ENCODE measurements at places on chromosomes 3 and 15.

- DNase-seq, result peak; percentile 67
Measured at GRCh38 chr15:64681424-64682024, 93.9 kb downstream of the RBPMS2 start.

DNA sequence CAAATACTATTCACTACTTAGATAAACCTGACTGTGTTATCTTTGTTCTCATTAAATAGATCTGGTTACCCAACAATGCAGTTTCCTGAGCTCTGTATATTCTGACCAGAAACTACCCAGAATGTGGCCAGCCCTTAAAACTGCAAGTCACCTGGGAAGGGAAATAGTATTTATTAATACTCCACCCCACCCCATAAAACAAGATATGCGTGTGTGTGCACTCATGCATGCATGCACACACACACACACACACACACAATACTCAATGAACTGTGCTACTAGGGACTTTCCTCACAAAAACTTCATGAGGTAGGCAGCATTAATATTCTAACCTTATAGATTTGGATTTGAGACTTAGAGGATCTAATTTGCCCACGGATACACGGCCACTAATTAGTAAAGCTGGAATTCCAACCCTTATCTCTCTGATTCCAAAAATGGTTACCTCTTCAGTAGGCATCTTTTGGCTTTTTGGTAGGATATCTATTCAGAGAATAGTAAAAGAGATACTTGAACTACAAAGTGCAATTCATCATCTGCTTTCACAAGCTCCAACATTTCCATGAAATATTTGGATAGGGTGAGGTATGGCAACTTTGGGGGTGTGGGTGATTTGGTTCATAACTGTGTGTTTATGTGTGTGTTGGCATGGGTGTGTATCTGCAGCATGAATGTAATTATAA is 197.0 kb upstream of the CFAP20DC start:
- no peak for DNase-seq

DNA sequence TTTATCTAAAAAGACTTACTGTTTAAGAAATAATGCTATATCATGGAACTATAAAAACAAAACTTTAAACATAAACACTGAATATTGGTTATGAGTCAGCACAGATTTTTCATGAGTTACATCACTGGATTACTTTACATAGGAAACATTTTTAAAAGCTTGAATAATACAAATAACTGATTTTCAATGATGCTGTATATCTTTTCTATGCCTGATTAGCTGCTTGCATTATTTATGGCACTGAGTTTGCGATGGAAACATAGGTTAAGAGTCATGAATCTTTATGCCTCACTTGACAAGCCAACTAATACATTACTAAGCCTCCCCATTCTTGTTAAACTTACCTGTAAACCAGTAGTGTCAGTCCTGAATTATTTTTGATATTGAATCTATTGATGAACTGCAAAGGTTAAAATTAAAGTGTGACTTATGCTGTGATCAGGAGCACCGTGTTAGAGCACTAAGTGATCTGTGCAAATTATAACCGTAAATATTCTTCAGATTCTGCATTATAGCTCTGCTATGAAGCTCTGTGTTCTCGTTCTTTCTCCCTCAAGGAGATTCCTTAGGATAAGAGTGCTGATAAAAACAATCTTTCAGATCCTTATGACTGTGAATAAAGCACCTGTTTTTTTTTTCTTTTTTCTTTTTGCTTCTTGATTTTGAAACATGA is 437.3 kb upstream of the BCHE start:
- DNase-seq, result no peak

GRCh38 chr3:20857636-20858035 is 671.6 kb upstream of the SGO1 start:
- no peak for DNase-seq

- no peak for DNase-seq
Measured at GRCh38 chr3:126342991-126343648, 14.1 kb downstream of the KLF15 start.

GRCh38 chr3:27171113-27171512 is 198.1 kb downstream of the NEK10 start:
- no peak for DNase-seq

GRCh38 chr15:81633889-81634288 is 259.9 kb upstream of the TMC3 start:
- no peak for DNase-seq

GRCh38 chr3:43641306-43642114 is 19.7 kb upstream of the ANO10 start:
- DNase-seq, result no peak

- peak; percentile 93 for DNase-seq
Measured at GRCh38 chr3:43923104-43923882, 232.6 kb downstream of the ABHD5 start.

- no peak for DNase-seq
Measured at GRCh38 chr15:76999996-77000395, 5.1 kb downstream of the PSTPIP1 start.

- DNase-seq, result no peak
Measured at GRCh38 chr3:71504250-71505036, 79.1 kb downstream of the FOXP1 start.

DNA sequence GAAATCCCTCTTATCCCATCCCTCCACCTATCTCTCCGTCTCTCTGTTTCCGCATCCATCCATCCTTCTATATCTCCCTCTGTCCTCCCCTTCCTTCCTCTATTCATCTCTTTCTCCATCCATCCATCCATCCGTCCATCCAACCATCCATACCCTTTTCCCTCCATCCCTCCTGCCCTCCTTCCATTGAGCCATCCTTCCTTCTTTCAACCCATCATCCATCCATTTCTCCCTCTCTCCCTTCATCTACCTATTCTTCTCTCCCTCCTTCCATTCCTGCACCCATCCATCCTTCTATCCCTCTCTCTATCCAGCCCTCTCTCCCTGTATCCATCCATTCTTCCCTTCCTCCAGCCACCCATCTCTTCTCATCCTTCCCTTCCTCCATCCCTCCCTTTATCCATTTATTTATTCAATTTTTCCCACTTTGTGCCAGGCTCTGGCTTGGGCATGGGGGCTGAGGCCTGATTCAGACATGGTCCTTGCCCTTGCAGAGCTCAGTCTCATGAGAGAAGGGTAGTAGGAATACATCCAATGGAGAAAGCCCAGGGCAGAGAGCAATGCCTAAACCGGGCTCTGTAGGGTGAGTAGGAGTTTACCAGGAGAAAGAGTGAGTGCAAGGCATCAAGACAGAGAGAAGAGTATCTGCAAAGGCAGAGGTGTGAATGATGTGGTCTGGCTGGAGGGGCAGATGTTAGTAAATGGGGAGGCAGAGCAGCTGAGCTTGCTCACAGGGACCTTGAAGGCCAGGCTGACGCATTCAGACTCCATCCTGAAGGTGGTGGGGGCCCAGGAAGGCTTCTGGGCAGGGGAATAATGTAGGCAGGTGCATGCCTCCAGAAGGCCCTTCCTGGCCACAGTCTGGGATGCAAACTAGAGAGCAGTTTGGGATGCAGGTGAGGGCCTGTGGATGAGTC is 19.5 kb upstream of the FBLN2 start:
- DNase-seq, result no peak

DNA sequence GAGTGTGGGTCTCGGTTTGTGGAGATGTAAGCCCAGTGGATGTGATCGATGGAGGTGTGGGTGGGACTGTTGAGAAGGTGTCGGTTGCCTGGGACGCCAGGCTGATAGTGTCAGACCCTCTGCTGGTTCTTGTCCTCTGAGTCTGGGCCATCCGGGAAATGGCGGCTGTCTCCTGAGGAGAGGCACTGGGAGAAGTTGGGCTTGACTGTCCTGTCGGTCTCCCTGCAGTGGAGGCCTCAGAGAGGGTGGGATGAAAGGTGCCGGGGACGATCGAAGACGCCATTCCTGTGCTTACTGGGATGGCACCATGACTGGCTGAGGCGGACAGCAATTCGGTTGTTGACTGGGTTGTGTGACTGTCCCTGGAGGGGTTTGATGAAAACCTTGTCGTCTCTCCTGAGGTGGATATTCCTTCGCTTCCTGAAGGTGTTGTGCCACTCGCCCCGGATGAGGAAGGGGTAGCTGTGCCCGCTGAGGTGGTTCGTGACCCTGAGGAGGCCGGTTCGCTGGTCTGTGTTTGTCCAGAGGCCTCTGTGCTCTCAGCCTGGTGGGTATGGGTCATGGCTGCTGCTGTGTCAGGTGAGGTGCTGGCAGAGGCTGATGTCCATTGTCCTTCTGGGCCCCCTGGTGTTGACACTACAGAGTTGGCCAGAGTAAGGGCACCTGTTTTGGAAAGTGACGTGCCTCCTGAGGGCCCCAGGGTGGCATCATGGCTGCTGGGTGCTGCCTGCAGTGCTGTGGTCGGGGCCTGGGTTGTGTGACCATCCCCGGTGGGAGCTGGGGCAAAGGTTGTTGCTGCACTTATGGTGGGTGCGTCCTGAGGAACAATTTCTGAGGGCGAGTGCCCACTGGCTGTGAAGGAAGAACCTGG is 22.8 kb downstream of the MUC4 start:
- DNase-seq, result no peak

DNA sequence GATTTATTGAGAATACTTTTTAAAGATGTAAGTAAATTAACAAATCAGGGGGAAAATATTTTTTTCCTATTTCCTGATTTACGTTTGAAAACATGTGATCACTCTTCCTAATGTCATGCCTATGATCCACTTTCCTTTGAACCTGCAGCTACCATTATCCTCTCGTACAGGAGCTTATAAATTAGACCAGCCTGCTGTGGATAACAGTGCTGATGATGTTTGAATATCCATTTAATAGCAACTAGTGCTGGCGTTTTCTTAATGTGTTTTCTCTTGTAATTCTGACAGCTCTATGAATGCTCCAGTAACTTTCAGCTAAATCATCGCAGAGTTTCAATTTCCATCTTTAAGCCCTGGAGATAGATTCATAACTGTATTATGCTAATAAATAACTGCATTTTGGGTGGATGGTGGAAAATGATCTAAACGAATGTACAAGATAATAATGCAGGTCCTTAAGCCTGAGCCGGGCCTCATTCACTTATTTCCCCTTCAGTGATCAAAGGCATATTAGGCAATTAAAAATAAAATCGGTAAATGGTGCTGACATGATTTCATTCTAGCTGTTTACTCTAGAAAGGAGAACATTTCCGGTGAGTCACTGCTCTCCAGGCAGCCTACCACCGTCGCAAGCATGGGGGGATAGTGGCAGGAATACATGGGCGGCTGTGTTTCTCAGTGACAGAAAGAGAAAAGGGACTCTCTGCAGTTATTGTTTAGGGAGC is 58.5 kb upstream of the SLC24A5 start:
- DNase-seq, result peak; percentile 78

DNA sequence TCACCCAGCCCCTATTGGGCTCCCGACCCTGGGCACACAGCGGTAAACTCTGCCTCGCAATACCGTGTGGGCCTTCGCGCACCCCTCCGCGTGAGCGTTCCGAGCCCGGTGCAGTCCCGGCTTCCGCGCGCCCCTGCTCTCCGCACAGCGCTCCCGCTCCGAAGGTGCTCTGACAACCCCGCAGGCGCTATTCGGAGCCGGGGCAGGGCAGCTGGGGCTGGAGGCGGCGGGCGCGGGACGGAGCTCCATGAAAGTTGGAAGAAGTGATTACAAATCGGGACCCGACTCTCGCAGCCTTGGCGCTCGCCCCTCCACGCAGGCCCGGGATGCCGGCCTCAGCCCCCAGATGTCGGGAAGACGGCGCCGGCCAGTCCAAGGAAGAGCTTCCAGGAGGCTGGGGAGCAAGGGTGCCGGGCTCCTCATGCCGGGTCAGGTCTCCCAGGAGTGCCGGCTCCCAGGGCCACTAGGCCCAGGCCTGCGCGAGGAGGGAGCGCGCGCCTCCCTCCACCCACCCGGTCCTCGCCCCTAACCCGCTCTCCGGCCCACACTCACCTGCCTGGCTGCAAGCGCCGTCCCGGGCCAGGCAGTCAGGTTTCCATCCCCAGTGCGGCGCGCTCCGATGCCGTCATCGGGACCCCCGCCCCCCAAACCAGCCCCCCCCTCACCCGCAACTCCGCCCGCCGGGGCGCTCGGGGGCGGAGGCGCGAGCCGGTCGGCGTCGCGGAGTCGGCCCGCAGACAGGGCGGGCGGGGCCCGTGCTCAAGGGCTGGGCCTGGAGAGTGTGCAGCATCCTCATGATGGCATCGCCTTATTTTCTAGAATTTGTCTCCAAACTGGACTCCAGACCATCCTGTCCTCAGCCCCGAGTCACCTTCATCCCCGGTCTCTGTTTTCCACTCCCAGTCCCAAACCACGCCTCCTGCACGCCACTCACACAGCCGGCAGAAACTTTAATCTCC is at the start of gene KIF7:
Gene KIF7, minus strand, starts transcription at position 621 of the 959 bp plus-strand sequence. CDS start 2,537 bp downstream, outside the sequence.
- DNase-seq, result peak; percentile 30
